ENCODE measurements at places on chromosomes 2 and 18.
A peak's percentile ranks its signal among the peaks of the same experiment; 100 is the strongest.

DNA sequence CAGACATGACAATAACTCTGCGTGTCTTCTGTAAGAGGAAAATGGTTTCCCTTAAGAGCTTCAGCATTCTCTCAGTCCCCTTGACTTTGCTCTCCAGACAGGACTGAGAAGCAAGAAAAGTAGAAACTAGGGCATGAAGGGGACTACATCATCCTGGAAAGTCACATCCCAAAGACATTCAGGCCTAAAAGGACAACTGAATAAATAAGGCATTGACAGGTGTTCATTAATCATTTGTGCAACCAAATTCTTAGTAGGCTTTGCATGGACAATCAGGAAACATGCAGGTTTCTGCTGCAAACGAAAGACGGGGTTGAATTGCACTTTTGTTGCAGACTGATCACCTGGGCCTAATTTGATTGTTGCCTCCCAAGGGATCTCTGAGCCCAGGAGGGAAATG, 1.2 kb upstream of the SGPP2 start:
- no peak for DNase-seq

DNA sequence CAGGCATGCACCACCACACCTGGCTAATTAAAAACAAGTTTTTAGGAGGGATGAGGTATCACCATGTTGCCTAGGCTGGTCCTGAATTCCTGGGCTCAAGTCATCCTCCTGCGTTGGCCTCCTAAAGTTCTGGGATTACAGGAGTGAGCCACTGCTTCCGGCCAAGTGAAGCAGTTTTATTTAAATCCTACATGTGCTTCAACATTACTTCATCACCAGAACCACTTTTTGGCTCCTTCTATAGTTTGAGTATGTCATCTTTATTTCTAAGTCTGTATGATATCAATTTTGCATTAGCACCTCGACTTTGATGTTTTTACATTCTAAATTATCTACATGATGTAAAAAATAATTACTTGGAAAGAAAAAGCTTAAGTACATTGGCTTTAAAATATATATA, 144.3 kb downstream of the FMNL2 start:
- no peak for DNase-seq

- DNase-seq: no peak
These were observed at the start of gene GULP1 for GRCh38 chr2:188291617-188292347. GULP1 (plus strand) TSS chr2:188291874; CDS start chr2:188477703, 185,829 bp downstream.

GRCh38 chr2:2621855-2622254, 290.8 kb upstream of the MYT1L start:
- no peak for DNase-seq

DNA sequence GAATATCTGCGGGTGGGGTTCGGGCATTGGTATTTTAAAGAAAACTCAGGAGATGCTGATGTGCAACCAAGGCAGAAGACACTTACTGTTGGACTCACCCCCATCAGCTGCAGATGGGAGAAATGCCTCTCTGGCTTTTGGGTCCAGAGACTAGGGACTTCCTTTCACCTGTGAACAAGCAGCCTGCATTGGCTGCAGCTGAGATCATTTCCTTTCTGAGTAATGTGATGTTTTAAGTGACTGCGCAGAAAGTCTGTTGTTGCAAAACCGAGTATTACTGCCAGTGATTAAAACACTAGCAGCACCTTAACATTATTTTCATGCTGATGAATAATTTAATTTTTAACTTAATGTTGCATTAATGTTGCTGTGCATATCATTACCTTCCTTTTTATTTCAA, 143.0 kb downstream of the TSN start:
- no peak for DNase-seq

GRCh38 chr2:180324182-180324581, 317.1 kb upstream of the CWC22 start:
- no peak for DNase-seq

DNA sequence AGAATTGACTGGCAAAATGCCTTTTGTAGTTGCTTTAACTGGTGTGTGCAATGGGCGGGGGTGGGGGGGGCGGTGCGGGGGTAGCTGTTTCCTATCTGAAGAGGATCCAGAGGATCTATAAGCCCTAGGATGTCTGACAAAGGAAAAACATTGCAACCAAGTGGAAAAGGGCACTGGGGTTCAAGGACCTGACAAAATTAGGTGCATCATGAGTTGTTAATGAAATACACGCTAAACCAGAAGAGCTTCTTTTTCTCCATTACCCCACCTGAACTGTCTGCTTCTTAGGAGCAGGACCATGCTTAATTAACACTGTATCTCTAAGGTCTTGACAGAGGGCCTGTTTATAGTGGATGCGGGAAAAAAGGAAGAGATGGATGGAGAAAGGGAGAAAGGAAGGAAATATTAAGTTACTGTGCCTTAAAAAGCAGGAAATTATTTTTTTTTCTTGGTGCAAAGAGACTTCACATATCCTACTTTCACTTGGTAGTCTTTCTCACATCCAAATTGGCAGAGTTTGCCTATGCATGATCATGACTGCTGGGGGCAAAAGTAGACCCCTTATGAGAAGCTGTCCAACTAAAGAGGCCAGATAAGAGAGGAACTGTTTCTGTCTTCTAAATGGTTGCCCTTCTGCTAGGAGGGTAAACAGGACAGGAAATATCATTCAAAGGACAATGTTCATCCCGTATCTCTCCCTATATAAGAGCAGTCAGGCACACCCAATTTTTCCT, 4.6 kb downstream of the RND3 start:
- DNase-seq: no peak

- DNase-seq: no peak
These were observed 32.1 kb upstream of the TTC39C start for GRCh38 chr18:23982155-23983079.

DNA sequence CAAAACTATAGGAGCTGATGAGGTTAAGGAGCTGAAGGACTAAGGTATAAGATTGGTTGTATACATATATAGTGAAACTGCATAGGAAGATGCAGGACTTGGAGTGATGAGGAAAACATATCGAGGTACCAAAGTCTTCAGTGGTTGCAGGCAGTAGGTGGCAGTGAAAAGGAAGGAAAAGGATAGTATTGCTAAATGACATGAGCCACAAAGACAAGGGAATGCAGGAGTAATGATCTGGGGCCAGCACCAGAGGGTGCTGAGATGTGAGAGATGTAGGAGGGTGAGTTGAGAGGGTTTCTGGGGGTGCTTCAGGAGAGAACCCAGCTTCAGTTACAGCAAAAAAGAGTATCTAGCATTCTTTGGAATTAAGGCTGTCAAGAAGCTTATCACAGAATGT, 172.2 kb upstream of the MYO3B start:
- no peak for DNase-seq

DNA sequence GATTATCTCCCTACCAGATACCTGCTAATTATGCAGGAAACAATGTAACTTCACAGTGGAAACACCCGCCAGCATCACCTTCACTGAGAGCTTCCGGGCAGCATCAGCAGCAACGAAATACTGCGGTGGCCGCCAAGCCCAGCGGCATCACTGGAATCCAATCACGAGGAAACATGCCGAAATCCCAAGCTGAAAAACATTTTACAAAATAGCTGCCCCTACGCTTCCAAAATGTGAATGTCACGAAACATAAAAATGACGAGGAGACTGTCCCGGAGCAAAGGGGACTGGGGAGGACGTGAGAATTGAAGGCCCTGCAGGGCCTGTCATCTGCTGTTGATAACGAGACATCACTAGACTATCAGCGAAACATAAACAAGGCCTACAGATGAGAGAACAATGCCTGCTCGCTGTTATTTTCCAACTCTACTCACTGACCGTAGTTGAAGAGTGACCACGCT, 82.6 kb downstream of the HDAC4 start:
- DNase-seq: no peak

- DNase-seq: no peak
These were observed 33.9 kb upstream of the ATIC start for GRCh38 chr2:215277944-215278343.

DNA sequence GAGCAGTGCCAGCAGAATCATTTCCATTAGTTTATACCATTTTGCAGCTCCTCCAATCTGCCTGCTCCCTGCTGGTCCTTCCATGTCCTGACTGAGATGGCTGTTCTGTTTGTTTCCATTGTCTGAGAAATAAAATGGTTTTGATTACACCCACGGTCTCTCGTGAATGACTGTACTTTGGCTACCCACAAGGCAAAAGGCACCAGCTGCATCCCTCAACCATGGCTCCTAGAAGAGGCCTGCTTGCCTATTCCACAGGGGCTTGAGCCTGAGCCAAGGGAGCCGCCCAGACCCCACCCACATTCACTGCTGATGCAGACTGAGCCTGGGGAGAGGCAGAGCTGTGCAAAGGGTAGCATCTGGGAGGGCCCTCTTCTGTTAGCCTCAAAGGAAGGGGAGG, 31.2 kb downstream of the MARCHF4 start:
- DNase-seq: no peak

GRCh38 chr18:47619771-47620448, 310.5 kb downstream of the SMAD2 start:
- no peak for DNase-seq

GRCh38 chr2:227471924-227472264, at the start of gene AGFG1:
AGFG1 (plus strand) TSS chr2:227472156; CDS start chr2:227472422, 266 bp downstream.
- DNase-seq: peak; percentile 80

DNA sequence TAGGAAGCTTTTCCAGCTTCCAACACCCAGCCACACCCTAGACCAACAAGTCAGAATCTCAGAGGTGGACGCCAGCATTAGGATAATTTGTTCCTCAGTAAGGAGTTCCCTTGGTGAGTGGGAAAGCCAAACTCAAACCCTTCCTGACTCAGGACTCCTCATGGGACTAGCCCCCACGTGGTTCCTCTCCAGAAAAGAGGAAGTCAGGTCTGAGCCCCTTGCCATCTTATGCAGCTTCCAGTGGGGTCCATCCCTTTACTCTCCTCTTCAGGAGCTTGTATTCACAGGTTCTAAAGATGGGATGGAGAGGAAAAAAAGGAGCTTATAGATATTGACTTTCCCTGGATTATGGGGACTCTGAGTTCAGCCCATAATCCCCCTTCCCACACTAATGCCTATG, 14.8 kb upstream of the NOTO start:
- DNase-seq: no peak

DNA sequence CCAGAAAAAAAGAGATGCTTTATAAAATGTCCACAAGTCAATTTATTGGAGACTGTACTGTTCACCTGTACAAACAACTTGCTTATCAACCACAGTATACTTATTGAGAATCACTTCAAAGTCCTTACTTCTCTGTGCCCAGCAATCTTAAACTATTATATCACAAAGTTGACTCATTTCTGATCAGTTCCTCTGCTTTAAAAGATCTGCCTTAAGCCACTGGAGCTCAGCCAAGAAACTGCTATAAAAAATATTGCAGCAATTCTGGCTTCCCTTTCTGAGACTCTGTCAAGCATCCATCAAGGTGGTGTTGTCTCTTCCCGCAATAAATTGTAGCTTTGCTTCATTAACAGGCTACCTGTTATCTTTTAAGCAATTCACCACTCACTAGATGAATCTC, 375.2 kb upstream of the SPHKAP start:
- DNase-seq: no peak
